ENCODE measurements at places on chromosomes 5 and 9.

DNA sequence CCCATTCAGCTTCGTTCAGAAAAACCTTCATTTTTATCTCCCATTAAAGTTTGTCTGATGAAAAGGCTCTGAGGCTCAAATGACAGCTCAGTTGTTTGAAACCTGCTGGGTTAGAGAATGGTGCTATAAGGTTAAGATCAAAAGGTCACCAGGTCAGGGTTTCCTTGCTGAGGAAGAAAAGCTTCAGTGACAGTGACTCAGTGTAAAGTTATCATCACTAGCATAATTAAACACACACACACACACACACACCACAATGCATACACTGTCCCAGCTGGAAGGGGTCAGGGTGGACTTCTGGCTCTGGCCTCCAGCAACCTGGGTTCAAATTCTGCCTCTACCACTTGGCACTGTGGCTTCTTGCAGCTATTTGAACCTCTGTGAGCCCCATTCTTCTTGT is 281.1 kb downstream of the DOCK8 start:
- DNase-seq, result no peak

DNA sequence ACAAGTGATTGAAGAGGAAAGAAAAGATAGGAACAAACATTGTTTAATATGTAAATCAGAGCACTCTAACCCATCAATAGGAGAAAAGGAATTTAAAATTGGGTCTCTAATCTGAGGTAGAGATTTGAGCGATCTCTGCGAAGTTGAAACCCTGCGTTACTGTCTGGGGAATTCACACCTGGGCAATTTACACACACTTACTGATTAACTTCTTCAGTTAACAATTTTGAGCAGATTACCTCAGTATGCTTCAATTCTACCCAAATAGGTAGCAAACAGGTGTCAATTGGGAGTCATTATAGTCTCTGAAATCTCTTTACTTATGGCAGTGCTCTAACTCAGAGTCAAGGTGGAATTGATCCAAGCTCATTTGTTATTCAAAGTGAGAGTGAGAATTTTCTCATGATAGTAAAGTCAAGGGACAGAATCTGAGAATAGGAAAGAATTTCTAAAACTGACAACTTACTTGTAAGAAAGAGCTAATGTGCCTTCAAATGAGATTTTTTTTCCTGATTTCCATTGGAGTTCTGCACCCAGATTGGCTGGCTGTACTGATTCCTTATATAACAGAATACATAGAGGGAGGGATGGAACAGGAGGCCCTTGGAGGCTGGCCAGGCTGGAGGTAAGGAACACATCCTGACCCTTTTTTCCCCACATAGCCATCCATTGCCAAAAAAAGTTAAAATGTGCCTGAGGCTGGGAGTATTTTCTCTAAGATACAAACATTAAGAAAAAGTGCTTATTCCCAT is 27.1 kb upstream of the IFNA14 start:
- DNase-seq, result no peak

GRCh38 chr5:66652818-66653217 is 56.6 kb downstream of the MAST4 start:
- no peak for DNase-seq

GRCh38 chr9:96574931-96575351 is 44.7 kb downstream of the CDC14B start:
- no peak for DNase-seq

GRCh38 chr5:73266176-73266738 is 93.3 kb downstream of the TMEM174 start:
- no peak for DNase-seq

DNA sequence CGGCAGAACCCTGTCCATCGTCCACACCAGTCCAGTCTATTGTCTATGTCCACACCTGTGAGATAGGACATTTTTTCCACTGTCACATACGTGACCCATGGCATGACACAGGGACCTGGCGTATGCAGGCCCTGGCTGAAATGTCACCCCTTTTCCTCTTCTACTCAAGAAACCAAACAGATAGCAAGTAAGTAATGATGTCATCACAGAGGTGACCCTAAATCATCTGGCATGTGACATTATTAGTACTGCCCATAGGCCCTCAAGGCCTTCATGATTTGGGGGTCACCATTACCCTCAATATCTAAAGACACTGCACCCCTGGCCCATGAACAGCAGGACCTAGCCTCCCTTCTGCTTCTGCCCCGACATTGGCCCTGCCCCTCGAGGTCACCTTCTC is 88.3 kb downstream of the LHX2 start:
- no peak for DNase-seq

- no peak for DNase-seq
Observed at GRCh38 chr9:20564650-20565049, 57.6 kb downstream of the MLLT3 start.

DNA sequence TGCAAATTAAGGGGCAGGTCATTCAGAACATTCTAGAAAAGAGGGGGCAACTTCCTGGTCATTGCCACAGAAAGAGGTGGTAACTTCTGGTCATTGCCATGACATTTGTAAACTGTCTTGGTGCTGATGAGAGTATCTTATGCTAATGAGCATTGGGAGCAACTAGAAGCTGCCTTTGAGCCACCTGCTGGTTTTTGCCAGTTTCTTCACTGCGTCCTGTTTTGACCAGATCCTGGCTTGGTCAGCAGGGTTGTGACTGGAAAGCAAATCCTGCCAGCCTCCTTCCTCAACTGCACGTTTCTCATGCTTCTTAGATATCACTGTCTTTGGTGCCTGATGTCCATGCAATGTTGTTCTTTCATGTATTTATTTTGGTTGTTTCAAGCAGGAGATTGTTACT is 53.2 kb upstream of the SPATA31C2 start:
- DNase-seq, result no peak

DNA sequence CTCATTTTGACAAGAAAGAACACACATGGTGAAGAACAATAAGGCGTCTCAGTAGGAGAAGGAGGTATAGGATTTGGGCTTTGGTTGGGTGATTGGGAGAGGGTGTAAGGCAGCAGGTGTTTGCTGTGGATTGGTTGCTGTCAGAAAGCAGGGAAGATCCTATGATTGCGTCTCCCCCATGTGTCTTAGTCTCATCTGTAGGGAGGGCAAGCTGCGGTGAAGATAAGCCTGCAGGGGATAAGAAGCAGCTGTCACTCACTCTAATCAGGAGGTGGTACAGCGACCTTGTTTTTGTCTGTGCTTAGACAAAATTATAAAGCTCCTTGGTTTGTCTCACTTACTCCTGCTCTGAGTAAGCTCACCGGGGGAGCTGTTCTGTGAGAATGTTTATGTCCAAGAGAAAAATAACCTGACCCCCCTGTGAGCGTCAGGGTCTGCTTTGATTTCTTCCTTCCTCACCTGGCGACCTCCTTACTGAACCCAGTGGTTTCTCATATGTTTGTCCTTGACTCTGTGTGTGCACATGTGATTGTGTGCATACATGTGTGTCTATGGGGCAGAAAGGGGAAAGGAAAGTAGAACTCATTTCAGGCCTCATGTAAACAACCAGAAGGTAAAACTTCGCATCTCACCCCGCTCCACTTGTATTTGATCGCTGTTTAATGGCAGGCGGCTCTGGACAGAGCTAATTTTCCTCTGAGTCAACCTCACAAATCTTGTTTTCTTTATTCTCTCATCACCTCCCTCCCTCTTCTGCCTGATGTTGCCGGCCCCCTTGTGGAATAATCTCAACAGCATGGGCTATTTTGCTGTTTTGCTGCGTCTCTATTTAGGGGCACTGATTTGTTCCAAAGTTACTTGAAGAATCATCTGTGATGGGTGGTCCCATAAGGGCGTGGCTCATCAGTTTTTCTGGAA is 105.6 kb downstream of the TENT4A start:
- no peak for DNase-seq

- no peak for DNase-seq
Observed at GRCh38 chr5:168585119-168585856, 6.1 kb upstream of the PANK3 start.

- no peak for DNase-seq
Observed at GRCh38 chr5:74599148-74599547, 41.4 kb downstream of the ENC1 start.

GRCh38 chr5:65252977-65253376 is 228.7 kb downstream of the ADAMTS6 start:
- DNase-seq, result no peak

- DNase-seq, result no peak
Observed at GRCh38 chr5:93735378-93735777, 6.0 kb downstream of the POU5F2 start.

GRCh38 chr5:24353016-24353415 is 291.8 kb downstream of the CDH10 start:
- DNase-seq, result no peak

DNA sequence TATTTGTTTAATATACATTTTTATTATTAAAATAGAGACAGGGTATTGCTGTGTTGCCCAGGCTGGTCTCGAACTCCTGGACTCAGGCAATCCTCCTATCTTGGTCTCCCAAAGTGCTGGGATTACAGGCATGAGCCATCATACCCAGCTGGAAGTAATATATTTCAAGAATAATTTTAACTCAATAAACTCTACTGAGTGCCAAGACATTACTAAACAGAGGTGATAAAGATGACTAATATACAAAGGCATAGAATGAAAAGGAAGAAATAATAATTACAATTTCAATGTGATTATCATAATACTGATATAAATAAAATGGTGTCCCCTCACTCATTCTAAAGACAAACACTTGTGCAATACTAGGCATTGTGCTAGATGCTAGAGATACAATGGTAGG is 13.9 kb downstream of the GOLPH3 start:
- no peak for DNase-seq

DNA sequence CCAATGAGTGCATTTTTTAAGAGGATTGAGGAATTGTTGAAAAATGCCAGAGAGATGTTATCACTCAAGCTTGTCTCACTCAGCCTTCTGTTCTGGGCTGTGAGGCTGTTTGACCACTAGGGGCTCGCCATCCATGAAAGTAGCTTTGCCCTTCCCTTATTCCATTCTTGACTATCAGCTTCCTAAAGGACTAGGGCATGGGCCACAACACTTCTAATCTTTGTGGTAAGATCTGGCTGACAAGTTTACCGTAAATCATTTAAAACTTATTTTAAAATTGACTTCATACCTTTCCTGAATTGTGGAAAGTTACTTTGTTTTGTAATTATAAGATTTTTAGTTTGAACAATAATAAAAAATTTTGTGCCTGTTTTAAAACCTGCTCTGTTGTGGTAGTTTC is 49.5 kb downstream of the TJP2 start:
- no peak for DNase-seq

DNA sequence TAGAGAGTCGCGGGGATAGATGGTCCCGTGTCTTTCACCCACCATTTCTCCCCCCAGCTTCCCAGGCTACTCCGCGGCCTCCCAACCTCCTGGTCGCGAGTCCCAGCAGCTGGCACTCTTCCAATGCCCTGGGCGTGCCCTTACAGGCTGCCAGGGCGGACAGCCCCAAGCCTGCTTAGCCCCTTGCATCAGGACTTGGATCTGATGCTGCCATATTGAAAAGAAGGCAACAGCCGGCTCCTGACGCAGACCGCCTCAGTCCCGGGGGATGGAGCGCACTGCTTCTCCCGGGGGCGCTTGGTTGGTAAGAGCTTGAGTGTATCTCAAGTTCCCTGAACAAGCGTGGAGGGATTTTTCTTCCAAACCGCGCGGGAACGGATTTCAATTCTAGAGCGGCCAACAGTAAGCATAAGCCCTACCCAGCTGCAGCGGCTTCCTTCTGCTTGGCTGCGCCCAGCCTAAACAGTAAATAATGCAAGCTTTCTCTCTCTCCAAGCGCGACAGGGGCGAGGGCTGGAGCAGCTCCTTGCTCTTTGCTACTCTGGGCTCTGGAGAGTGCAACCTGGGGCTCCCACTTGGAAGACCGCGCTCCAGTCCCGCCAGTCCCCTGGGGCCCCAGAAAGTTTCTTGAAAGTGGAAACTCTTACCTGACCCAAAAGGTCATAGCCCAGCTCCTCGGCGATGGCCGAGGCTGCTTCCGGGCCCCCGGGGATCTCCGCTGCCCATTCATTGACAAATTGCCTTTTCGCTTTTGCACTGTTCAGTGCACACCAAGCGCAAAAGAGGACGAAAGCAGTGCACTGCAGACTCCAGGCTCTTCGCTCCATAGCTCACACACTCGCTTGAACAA is 607 bp downstream of the PCSK1 start:
- no peak for DNase-seq

DNA sequence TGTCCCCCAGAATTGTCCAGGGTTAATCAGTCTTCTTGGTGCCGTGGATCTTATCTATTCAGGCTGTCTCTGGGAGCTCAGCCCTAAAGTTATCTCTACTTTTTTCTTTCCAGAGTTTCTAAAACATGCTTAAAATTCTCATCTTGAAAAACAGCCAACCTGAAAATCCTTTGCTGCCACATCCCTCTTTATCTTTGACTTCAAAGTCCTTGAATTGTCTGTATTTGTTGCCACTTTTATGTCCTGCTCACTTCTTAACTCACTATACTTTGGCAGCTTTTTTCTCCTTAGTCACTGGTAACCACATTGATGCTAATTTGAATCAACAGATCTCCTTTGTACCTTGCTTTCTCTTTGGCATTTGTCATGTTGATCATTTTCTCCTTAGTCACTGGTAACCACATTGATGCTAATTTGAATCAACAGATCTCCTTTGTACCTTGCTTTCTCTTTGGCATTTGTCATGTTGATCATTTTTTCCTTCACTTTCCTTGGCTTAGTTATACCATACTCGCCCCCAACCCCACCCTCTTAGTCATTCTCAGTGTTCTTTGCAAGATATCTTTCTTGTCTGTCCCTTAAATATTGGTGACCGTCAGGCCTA is 8.5 kb downstream of the DMXL1 start:
- no peak for DNase-seq

- DNase-seq, result no peak
Observed at GRCh38 chr5:176540956-176541337, 3.7 kb upstream of the RNF44 start.

DNA sequence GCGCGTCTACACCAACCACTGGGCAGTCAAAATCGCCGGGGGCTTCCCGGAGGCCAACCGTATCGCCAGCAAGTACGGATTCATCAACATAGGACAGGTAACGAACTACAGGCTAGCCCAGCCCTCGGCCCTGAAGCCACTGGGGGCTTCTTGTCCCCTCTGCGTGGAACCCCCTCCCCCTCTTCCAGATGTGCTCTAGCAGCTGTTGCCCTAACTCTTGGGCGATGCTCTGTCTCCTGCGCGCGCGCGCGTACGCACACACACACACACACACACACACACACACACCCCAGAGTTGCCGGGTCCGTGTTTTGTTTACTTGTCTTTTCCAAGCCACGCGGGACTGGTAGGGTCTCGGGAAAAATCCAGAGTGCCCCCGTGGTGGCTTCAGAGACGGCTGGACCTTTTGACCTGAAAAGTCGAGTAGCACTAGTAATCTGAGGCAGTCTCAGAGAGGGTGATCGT is 836 bp downstream of the PCSK5 start:
- DNase-seq, result peak; percentile 45

DNA sequence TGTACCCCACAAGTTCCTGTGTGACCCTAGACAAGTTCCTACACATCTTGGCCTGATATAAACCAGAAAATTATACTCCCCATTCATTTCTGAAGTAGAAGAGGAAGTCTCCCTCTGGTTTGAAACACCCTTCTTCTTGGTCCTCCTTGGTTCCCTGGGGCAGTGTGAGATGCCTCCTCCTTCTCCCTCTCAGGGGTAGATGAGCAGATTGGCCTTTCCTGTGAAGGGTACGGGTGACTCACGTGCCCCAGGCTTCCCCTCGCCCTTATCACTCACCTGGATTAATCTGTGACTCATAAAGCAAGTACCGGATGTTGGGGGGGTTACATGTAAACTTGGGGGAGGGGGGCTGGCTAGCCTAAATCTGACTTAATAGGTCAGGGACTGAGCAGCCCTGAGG is 11.1 kb upstream of the AQP3 start:
- DNase-seq, result peak; percentile 75

- DNase-seq, result no peak
Observed at GRCh38 chr5:142878638-142879037, 108.5 kb downstream of the ARHGAP26 start.

- DNase-seq, result no peak
Observed at GRCh38 chr5:57037355-57037754, 85.4 kb upstream of the MIER3 start.

- DNase-seq, result no peak
Observed at GRCh38 chr9:102355982-102356381, 617.5 kb upstream of the GRIN3A start.

All from CD4-positive, alpha-beta T cell treated with Interferon alpha-2 for 1 hour (primary cell).